NCI-H345 (cell line): ENCODE measurements at places on chromosomes 2 and 18.
A peak's percentile ranks its signal among the peaks of the same experiment; 100 is the strongest.

DNA sequence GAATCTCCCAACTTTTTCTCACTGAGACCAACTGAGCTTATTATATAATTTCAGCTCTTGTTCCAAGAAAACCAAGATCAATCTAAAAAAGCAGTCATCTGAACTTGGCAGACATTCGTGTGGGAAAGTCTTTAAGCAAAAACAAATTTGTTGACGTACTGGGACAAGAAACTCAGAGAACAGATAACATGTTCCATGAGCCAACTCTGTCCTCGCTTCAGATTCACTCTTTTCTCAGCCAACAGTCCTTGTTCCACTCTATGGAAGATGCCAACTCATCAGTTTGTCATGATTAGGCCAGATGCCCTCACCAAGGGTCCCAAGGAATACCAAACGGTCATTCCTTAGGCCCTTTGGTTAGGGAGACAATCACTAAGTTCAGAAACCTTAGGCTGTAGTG is 224.2 kb upstream of the CTAGE1 start:
- no peak for DNase-seq

- DNase-seq, result no peak
Measured at GRCh38 chr18:41444943-41445342, 510.1 kb upstream of the PIK3C3 start.

DNA sequence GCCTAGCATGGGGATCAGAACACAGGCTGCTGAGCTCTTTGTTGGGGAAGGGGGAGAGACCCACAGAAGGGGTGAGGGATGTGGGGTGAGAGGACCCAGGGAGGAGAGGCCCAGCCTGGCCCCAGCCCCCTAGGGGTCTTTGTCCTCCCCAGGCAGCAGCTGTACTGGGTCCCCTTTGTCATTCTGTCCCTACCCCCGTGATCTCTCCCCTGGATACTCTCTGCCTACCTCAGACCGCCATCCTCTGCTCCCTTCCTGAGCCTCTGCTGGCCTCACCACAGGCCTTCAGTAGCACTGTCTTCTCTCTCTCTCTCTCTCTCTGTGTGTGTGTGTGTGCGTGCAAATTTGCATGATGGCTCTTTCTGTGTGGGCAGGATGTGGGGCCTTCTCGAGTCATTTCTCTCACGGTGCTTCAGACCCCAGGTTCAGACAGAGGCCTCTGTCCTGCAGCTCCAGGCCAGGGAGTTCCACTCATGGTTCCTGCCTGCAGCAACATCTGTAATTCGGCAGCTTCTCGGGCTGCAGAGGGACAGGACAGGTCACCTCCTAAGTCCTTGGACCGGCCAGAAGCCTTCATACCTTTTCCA is 1.4 kb downstream of the PSD4 start:
- DNase-seq, result no peak

DNA sequence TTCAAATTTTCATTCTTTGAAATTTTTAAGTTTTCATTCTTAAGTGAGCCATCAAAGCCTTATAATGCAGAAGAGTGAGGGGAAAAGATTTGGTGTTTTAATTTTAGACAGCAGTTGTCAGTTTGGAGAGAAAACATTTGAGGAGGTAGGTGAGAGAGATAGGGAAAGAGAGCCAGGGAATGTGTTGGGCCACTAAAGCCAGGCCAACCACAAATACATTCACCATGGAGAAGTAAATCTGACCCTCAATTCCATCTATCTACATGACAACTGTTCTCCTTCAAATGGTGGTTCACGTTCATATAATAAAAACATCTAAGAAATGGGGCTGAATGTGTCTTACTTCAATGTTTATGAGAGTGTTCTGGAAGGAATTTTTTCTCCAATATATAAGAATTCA is 553.0 kb upstream of the SYT4 start:
- DNase-seq, result no peak

DNA sequence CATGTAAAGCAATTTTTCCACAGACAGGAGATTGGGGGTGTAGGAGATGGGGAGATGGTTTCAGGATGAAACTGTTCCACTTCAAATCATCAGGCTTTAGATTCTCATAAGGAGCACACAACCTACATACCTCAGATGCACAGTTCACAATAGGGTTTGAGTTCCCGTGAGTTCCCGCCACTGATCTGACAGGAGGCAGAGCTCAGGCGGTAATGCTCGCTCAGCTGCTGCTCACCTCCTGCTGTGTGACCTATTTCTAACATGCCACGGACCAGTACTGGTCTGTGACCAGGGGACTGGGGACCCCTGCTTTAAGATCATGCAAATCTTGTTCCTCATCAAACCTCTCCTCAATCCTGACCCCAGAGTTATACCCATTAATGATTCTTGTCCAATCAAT is 70.1 kb downstream of the RPE start:
- DNase-seq, result no peak

DNA sequence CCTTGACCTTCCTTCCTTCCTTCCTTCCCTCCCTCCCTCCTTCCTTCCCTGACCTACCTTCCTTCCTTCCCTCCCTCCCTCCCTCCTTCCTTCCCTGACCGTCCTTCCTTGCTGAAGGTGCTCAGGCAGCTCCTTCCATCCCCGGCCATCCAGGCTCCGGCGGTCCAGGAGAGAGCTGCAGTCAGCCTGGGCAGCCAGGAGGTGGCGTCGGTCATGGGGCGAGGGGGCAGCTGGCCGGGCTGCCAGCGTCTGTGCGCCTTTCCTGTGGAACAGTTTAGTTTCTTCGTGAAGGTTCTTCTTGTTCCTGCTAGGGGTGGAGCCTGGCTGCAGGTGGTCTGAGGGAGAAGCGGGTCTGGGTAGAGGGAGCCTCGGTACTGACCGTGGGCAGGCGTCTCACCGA is 15.7 kb downstream of the GPR35 start:
- DNase-seq, result peak; percentile 18

GRCh38 chr2:239897596-239898235 is 127.4 kb downstream of the NDUFA10 start:
- DNase-seq, result no peak

DNA sequence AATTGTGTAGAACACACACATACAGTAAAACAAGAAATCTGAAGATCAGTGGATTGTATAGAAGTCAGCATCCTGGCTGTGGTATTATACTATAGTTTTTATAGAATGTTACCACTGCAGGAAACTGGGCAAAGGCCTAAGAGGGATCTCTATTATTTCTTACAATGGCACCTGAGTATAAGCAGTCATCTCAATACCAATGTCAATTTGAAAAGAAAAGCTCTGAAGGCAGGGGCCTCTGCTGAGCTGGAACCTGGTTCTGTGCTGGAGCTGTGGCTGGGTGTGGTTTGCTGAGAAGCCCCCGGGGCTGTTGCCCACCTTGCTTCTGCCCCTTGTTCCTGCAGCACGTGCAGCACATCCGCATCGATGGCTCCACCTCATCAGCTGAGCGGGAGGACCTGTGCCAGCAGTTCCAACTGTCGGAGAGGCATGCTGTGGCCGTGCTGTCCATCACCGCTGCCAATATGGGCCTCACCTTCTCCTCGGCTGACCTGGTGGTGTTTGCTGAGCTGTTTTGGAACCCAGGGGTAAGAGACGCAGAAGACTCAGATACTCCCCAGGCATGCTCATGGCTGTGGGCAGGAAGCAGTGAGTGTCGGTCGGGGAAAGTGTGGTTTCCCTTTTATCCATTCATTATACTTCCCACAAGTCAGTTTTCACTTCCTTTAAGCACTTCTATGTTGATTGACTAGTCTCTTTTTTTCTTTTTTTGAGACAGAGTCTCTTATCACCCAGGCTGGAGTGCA is 23.5 kb upstream of the RPL37A start:
- DNase-seq, result no peak

DNA sequence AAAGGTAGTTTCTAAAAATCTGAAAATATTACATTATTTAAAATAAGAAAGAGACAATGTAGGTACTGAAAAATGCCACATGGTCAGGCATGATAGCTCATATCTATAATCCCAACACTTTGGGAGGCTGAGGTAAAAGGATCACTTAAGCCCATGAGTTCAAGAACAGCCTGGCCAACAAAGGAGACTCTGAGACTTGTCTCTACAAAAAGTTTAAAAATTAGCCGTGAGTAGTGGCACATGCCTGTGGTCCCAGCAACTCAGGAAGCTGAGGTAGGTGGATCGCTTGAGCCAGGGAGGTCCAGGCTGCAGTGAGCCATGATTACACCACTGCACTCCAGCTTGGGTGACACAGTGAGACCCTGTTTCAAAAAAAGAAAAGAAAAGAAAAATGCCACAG is 21.8 kb downstream of the ATAD2B start:
- DNase-seq, result no peak

DNA sequence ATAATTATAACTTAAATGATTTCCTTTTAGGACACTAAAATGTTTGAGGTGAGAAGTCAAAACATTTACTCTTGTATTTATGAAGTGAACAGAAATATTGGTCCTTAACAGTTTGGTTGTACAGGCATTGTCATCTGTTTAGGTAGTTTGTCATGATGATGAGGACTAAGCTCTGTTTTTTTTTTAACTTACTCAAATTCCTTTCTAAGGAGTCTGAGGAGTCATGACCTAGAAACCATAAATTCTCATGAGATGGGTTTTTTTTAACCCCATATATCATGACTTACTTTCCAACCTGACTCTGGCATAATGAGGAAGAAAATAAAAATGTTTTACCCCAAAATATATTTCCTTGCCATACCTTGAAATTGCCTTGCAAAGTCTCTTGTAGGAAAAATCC is 1176.2 kb downstream of the SUCLG1 start:
- no peak for DNase-seq

- no peak for DNase-seq
Measured at GRCh38 chr2:236715491-236715961, 145.9 kb downstream of the ACKR3 start.

DNA sequence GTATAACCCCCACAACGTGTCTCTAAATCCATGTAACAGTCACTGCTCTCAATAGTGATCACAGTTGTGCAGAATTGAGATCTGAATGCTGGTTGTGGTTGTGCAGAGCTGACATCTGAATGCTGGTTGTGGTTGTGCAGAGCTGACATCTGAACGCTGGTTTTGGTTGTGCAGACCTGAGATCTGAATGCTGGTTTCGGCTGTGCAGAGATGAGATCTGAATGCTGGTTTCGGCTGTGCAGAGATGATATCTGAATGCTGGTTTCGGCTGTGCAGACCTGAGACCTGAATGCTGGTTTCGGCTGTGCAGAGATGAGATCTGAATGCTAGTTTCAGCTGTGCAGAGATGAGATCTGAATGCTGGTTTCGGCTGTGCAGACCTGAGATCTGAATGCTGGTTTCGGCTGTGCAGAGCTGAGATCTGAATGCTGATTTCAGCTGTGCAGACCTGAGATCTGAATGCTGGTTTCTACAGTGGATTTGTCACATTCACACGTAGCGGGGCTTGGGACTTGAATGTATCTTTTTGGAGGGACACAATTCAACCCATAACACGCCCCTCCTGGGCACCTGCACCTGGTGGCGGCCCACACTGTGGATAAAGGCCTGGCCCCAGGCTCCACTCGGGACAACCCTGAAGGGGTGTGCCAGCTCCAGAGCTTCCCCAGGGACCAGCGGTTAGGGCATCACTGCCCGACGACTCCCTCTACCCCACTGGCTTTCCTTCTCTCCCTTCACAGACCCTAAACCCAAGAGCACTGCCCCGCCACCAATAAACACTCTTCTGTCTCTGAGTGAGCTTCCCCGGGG is 51.1 kb upstream of the SLC66A3 start:
- no peak for DNase-seq

GRCh38 chr2:14706201-14706600 is 73.7 kb downstream of the LRATD1 start:
- DNase-seq, result no peak

DNA sequence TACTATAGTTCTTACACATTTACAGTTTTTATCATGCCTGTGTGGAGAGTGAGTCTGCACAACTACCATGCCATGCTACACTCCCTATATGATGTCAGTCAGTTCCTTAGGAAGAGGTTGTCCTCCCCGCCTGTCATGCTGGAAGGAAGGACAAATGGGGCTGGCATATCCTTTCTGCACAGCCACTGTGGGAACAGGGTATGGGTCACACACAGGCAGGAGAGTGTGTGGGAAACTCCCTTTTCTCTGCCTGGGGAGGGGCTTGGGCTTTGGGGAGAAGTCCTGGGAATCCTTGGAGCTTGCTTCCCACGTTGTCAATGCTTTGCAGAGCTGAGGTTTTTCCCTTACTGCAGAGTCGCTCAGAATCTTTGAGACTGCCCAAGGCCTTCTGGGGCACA is 232.1 kb downstream of the PRKCE start:
- DNase-seq, result no peak

GRCh38 chr2:19540739-19541525 is 182.5 kb upstream of the OSR1 start:
- no peak for DNase-seq

GRCh38 chr18:38243291-38243690 is 677.7 kb upstream of the CELF4 start:
- DNase-seq, result no peak
